Activated CD8-positive, alpha-beta memory T cell treated with anti-CD3 and anti-CD28 coated beads for 36 hours (primary cell): ENCODE measurements at places on chromosomes 5 and 9. TPM values are rescaled to one million over a fixed set of nuclear protein-coding genes. Genes with fewer than 3 reads are reported as not detected.

Gene MYOT
- not detected for total RNA-seq

Gene ARHGEF39
- 12.6 TPM for total RNA-seq

Gene CDH9
- not detected for total RNA-seq

Gene PHF24
- total RNA-seq = not detected
